ENCODE measurements at places on chromosomes 12 and 14.

GRCh38 chr14:30751646-30752416 is 122.5 kb upstream of the COCH start:
- no peak for DNase-seq

DNA sequence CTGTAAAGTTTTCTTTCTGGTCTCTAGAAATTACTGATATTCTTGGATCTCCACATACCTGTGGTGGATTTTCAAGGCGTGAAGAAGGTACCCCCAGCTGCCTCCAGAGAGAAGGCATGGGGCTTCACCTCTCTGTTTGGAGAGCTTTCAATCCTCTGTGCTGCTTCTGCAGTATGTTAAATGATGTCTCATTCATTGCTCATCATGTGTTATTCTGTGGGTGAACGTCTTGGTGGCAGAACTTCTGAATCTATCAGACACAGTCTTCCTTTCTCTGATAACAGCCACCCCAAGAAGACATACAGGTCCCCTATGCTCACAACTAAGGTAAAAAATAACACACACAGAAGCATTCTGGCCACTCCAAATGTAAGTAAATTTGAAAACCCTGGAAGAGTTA is 221.3 kb upstream of the TMEM260 start:
- DNase-seq = no peak

DNA sequence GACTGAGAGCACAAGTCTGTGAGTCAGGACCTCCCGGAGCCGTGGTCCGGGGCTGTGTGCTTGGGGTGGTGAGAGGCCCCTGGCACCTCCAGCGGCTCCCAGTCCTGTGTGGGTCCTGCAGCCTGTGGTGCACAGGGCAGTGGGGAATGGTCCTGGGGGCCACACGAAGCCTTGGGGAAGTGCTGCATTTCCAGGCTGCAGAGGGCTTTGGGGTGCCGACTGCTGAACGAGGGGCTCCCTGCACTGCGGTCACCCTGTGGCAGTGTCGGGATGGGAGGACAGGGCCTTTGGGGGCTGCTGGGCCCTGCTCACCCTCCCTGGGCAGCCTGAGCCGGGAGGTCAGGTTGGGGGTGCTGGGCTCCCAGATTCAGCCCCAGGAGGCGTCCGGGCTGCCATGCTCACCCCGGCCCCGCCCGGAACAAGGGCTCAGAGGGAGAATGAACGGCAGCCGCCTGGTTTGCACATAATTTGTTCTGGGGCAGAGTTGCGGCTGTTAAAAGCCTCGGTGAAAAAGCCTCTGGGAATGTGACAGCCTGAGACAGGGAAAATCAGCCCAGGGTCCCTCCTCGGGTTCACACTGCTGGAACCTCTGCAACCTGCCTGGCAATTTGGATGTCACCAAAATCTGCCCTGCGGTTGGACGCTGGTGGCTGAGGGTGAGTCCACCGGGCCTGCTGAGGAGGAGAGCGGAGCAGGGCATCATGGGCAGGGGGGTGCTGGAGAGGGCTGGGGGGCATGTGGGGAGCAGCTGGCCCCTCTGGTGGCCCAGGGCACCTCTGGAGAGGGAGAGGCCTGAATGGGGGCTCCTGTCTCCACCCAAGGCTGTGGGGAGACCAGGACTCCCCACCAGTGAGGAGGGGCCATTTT is 109.2 kb downstream of the KIF26A start:
- DNase-seq = no peak

DNA sequence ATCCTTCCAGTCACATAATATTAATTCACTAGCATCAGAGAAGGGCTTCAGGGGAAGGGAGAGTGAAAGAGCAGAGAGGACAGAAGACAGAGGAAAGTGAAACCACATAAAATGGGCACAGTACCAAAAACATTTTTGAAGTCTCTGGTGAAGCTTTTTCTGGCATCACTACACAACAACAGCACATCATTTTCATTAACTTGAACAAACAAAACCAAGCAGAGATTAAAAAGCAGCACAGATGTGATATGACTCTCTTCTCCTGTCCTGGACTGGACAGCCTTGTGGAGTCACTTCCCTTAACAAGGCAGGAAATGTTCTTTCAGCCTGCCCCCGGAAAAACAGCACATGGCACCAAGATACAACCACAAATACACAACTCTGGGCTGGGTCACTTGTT is 112.0 kb downstream of the TSPAN8 start:
- DNase-seq = no peak

GRCh38 chr12:79435742-79436141 is 255.0 kb downstream of the PAWR start:
- no peak for DNase-seq

DNA sequence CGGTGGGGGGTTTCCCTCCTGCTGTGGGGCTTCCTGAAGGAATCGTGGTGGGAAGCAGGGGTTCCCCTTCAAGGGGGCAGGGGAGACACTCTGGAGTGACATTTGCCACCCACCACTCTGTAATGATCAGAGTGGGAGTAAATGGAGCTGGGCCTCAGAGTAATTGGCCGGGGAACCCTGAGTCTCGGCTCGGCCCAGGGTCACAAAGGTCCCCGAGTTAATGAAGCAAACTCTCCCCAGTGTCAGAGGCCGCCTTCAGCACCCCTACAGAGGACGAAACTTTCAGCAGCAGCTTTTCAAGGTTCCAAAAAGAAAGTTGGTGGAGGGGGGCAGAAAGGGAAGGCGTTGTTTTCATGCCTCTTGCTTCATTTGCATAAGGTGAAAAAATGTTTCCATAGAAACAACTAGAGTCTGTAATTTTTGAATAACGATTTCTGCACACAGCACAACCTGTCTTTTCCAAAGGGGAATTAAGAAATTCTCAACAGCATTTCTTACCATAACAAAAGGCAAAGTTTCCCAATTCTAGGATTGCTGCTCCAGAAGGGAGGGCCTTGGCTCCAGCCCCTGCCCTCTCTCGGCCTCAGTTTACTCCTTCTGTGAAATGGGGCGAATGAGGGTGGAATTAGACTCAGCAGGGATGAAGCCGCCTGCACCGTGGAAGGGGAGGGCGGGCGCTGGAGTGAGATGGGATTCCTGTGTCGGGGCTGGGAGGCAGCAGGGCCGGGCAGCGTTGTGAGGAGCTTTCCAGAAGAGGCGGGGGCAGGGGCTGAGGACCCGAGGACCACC is 67.0 kb upstream of the BEGAIN start:
- DNase-seq = no peak

DNA sequence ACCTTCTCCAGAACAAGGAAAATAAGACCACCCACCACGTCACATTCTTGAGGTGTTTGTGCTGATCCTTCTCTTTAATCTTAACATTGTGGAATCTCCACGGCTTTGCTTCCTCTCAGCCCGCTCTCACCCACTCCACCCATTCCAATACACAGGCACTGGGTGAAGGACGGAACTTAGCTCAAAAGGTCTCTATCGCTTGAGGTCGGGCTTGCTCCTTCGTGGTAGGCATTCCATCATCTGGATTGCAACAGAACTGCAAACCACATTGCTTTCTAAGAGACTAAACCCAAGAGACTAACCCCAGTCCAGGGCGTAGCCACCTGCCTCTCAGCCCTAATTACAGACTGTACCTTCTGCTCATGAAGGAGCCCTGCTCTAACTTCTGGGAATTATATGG is 24.0 kb upstream of the MDM2 start:
- DNase-seq = no peak

GRCh38 chr12:69828897-69829296 is 3.9 kb downstream of the MYRFL start:
- DNase-seq = no peak

DNA sequence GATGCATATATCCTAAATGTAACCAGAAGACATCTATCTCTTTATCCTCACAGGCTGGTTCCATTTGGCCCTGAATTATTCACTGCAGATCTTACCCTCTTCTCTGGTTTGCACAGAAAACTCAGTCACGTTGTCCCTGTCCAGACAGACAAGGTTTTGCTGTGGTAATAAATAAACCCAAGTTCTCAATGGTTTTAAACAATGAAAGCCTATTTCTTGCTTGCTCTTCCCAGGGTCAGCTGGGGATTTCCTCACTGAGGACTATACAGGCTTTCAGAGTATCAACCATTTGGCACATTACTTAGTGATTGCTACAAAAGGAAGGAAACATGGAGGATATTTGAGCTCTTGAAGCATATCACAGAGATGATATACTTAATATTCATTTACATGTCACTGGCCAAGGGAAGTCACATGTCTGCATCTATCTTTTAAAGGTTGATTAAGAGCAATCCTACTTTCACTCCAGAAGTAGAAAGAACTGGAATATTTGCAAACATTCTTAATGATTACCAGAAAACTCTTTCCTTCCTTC is 24.4 kb upstream of the E2F7 start:
- DNase-seq = no peak
